ENCODE measurements at places on chromosomes 1 and 21.
A peak's percentile ranks its signal among the peaks of the same experiment; 100 is the strongest.

GRCh38 chr1:207755846-207756693, 4.2 kb downstream of the CD46 start:
- no peak for DNase-seq

GRCh38 chr1:247962911-247963588, 2.0 kb upstream of the OR2AK2 start:
- no peak for DNase-seq

DNA sequence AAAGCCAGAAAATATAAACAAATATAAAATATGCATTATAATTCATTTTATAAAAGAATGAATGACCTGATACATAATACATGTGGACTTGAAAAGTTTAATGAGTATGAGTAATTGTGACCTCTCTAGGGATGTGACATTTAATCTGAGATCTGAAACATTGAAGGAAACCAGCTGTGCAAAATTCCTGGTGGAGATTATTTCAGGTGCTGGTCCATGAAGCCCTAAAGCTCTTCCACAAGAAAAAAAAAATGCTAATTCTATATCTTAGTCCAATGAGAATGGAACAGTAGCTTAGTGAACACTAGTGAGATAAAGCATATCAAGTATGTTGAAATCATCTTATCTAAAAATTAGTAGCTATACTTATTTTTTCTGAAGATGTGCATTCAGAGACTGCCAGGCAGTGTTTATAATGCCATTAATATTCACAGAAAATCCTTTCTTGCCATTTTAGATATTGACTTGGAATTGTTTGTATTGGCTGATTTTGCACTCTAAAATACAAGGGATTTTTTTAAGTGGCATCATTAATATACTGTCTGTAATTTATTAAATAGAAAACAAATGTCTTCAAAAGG, 1485.9 kb downstream of the PLA2G4A start:
- DNase-seq = no peak

DNA sequence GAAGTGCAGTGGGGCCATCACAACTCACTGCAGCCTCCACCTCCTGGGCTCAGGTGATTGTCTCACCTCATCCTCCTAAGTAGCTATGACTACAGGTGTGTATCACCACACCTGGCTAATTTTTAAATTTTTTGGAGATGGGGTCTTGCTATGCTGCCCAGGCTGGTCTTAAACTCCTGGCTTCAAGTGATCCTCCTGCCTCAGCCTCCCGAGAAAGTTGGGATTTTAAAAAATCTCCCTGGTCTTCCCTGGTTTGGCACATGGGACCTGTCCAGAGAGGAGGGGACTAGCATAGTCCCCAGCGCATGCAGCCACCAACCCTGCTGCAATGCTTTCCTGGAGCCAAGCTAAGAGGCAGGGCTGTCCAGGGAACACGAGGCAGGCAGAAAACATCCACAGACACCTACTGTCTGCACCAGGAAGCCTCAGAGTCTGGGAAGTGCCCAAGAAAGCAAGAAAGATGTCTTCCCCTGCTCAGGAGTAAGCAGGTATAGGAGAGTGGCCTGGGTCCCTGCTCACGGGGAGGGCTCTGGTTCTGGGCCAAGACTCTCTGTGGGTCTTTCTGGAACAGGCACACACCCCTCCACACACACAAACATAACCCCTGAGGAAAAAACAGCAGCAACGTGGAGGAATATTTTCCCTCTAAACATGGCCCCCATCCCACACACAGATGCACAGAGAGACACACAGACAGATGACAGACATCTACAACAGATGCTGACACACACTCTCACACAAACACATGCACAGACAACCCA, 30.8 kb downstream of the ECE1 start:
- DNase-seq = no peak

GRCh38 chr1:176880955-176881595, 283.4 kb downstream of the ASTN1 start:
- DNase-seq = peak; percentile 61

DNA sequence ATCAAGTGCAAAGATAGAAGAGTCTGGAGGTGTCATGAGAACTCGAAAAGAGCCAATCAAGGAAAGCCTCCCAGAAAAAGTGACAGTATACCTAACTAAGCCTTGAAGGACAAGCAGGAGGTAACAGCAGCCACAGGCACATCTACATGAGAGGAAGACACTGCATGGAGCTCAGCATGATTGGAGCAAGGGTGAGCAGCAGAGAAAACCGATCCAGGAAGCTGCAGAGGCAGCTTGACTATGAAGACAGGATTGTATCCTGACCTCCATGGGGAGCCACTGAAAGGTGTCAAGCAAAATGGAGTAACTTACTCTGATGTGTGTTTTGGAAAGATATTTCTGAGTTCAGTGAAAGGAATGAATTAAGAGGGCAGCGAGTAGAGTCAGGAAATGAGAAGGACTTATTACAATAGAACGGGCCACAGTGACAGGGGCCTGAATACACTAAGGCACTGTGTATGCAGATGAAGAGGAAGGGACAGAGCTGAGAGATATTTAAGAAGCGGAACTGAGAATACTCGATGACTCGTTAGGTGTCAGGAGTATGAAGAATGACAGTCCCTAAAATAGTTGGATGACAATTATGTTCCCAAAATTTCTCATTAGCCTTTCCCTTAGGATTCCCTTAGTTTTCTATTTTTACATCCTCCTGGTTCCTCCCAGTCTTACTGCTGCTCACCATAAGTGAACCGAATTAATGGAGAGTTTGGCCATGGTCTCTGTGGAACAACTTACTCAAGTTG, 139.3 kb upstream of the NFIA start:
- DNase-seq = no peak

- no peak for DNase-seq
Measured at GRCh38 chr1:27451343-27451742, 38.6 kb downstream of the WASF2 start.

DNA sequence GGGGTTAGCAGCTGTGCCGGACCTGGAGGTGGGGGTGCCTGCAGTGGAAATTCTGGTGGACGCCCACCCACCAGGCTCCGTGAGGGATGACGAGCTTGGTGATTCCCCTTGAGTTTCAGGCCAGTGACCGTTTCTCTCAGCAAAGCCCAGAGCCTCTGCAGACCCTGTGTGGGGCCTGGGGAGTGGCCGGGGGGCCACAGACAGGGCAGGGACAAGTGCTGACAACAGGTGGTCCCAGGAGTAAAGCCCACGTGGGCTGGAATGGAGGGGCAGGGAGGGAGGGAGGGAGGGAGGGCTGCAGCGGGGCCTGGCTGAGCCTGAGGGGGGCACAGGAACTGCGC, 52.8 kb downstream of the COL18A1 start:
- DNase-seq = no peak
